Heart left ventricle (tissue), 16 donors: ENCODE measurements at places on chromosomes 6 and 20. TPM values are rescaled to one million over a fixed set of nuclear protein-coding genes. Genes with fewer than 3 reads are reported as not detected.

SCUBE3 gene
- polyA plus RNA-seq, result 0.61 TPM

- no peaks in the 10 kb centered on the region for H3K36me3 ChIP-seq
- DNase-seq, result no peak
- no peak overlapping the region for H3K4me3 ChIP-seq
- H3K27me3 ChIP-seq, result no peaks in the 10 kb centered on the region
- H3K27ac ChIP-seq, result no peak overlapping the region
These were observed 249.1 kb upstream of the JAG1 start for GRCh38 chr20:10922941-10923340.

- no peaks in the 10 kb centered on the region for H3K36me3 ChIP-seq
- H3K4me1 ChIP-seq, result peaks cover 7% of the 10 kb centered on the region
- H3K27me3 ChIP-seq, result no peaks in the 10 kb centered on the region
- H3K27ac ChIP-seq, result no peak overlapping the region
- no peak for DNase-seq
- H3K4me3 ChIP-seq, result no peak overlapping the region
These were observed 118.1 kb downstream of the VEGFA start for GRCh38 chr6:43887906-43888683.

- no peak overlapping the region for H3K4me3 ChIP-seq
- no peak for DNase-seq
- H3K36me3 ChIP-seq, result no peaks in the 10 kb centered on the region
- peaks cover 11% of the 10 kb centered on the region for H3K27me3 ChIP-seq
These were observed 100.7 kb upstream of the STMND1 start for GRCh38 chr6:17001188-17001587.
